ENCODE measurements at places on chromosomes 7 and 10.

GRCh38 chr7:148849393-148850098 lies 34.5 kb downstream of the EZH2 start:
- DNase-seq: no peak

GRCh38 chr7:55508221-55509011 lies 63.9 kb downstream of the VOPP1 start:
- no peak for DNase-seq

DNA sequence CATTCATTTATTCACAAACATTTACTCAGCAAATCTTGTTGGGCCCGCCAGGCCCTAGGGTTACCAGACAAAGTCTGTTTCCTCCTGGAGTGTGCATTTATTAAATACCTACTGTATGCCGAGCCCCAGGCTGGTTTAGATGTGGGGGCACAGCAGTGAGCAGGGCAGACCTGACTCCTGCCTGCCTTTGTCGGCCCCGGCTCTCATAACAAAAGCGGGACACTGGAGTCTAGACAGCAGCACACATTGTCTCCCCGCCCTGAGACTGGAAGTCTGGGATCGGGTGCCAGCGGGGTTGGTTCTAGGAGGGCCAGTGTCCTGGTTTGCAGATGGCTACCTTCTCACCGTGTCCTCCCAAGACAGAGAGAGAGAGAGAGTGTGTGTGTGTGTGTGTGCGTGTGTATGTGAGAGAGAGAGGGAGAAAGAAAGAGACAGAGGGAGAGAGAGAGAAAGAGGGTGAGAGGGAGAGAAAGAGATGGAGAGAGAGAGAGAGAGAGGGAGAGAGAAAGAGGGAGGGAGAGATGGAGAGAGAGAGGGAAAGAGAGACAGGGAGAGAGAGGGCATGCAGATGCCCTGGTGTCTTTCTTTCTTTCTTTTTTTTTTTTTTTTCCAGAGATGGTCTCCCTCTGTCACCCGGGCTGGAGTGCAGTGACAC lies 25.9 kb downstream of the ELFN1 start:
- no peak for DNase-seq

DNA sequence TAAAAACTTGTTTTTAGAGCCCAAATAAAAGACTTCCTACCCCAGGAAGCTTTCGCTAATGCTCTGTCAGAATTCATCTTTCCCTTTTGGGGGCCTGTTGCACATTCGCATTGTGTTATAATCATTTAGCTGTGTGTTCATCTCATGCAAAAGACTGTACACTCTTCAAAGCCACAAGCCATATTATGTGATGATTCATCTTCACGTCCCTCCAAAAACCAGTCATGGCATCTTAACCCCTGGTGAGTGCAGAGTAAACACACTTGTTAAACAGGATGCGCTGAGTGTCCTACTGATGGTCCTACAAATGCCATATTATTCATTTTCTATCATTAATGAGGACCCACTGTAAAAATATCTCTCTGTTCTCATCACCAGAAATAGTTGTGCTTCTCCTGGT lies 235.4 kb downstream of the KIAA1217 start:
- peak; percentile 72 for DNase-seq

- DNase-seq: no peak
These were observed 191.1 kb upstream of the PLXNA4 start for GRCh38 chr7:132767378-132767777.

DNA sequence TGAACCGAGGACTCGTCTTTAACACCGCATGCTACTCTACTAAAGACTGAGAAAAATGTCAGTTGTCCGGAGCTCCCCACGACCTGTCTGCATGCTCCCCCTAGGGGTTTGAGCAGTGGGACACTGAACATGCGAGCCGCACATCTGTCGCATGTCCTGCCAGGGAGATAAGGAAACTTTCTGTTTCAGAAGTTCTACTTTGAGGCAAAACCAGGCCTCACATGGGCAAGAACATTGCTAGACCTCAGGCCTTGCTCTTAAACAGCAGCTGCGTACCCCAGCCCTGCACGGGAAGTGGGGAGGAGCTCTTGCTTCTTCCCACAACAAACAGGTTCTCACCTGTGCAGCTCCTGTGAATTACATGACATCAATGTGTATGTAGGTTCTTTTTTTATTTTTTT lies 30.3 kb upstream of the HERPUD2 start:
- no peak for DNase-seq

DNA sequence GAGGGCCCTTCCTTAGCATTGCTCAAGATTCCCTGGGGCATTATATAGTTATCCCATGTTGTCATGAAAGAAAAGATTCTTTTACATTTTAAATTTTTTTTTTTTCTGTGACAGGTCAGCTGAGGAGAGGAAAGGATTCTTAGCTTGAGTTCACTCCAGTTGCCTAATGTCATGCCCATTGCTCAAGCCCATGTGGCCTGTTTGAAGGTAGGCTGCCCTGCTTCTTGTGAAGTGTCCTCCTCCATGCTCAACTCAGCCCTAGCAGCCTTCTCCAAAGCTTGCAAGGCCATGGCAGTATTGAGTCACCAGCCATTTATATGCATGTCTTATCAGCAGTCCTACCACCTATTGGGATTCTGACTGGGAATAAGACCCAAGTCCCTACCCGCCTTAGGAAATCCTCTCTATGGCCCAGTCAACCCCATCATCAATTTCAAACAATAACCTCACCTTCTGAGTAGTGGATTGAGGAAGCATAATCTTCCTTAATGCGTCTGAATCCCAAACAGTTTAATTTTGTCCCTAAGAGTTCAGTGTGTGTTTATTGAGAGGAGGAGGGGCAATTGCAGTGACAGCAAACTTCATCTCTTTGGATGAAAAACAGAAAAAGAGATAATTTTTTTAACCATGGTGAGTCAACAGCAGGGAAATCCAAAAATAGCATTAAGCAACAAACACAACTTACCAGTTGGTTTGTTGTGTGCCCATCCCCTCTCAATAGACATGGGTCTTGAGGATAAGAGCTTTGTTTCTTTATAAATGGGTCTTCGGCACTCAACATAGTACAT lies 38.6 kb upstream of the WASL start:
- DNase-seq: no peak

DNA sequence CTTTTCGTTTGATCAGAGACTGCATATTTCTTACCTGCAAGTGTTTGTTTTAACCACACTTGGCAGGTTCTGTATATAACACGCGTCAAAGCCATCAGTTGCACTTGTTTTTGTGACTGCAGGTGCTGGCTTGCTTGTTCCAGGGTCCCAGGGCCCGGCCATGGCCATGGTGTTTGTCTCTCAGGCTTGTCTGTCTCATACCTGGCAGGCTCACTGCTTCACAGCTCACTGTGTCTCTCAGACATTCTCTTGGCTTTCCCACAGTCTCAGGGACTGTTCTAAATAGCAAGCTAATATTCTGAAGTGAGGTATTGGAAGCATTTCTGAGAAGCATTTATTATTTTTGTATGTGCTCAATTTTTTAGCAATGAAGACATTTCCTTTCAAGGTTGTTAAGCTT lies 46.9 kb downstream of the GPR141 start:
- DNase-seq: no peak

DNA sequence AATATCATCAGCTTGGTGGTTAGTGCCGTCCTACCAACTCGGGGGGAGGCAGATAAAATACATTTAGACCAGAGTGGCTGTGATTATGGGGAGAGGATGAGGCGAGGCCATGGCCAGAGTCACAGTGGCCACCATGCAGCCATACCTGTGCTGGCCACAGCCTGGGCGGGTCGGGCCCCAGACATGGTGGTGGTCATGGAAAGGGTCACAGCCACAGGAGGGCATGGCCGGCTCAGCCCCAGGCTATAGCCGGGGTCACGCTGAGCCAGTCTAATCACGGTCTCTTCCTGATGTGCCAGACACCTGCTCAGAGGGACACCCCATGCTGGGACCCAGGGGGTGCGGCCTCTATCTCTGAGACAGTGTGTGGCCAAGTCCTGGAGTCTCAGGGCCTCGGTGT lies 10.2 kb downstream of the ADGRA1 start:
- no peak for DNase-seq

GRCh38 chr10:109149666-109150350 lies 773.5 kb downstream of the XPNPEP1 start:
- DNase-seq: no peak

DNA sequence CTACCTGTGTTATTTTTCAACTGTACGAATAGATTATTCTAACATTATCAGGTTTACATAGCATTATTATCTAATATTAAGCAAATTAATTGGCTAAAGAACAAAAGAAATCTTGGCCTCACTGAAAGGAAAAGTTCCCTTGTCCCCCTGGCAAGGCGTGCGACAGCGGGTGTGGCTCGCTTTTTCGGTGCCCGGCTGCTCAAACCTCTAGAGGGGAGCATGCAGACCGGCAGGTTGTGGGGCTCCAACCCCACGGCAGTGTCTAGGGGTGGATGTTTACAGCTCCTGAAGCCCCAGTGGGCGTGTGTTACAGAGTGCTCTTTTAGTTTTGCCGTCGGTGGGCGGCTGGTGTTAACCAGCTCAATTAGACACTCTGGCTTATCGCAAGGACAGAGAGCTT lies 456.4 kb downstream of the TNS3 start:
- no peak for DNase-seq

DNA sequence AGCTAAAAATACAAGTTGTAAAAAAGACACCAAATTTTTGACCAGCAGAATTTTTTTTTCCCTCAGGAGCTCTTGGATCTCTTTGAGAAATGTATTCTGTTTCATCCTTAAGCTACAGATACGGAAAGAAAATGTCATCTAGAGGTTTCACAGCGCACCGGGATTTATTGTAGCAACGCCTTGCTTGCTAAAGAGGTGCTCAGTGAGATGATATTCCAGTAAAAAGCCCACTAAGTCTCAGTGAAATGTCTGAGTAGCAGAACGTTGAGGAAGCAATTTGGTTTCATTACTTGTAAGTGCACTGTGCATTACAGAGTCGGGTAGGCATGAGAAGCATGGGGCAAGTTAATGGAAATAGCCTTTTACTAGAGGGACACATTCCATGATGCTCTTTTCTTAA lies 62.5 kb downstream of the GLRX3 start:
- DNase-seq: no peak

GRCh38 chr7:126210707-126211106 lies 1042.0 kb downstream of the GRM8 start:
- no peak for DNase-seq

DNA sequence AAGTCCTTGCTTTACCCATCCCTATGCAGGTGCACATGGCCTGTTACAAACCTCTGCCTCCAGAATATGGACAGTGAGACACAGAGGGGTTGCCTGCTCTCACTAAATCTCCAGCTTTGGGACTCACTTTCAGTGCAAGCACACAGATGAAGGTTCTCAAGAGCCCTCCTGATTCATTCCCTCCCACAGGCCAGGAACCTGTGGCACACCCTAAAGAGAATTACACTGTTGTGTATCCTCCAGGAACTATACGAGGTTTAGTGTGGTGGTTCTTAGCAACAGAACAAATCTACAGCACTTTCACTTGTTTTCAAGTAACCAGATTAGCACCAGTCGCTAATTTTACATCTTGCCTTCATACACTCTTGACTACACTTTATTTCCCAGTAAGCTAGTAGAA lies 192.3 kb downstream of the PLXNA4 start:
- no peak for DNase-seq

- peak; percentile 84 for DNase-seq
These were observed at the start of gene PALS2 for GRCh38 chr7:24572997-24573553. PALS2 (plus strand) TSS chr7:24573452; CDS start chr7:24623668, 50,216 bp downstream.

DNA sequence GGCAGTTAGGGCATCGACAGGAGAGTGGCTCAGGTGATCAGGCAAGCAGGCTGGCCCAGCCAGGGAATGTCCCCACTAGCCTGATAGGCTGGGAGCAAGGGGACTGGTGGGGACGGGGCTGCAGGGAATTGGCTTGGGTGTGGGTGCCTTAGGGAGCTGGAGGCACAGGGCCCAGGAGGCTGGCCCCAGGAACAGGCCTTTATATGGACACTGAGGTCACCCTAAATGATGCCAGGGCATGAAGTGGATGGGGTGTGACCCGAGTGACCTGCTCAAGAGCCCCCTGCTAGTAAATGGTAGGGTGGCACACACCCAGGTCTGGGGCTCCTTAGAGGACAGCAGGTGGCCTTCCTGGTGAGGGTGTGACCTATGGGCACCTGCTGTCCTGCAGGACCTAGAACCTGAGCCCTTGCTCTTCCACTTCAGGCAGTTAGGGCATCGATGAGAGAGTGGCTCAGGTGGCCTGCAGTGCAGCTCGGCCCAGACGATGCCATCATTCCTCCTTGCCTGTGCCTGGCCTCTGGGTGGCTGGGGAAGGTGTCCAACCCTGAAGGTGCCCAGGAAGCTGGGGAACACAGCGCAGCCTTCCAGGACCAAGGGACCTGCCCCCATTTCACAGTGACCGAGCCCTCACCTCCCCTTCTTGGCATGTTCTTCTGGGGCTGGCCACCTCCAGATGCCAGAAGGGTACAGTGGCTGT lies 51.7 kb upstream of the LEP start:
- no peak for DNase-seq

DNA sequence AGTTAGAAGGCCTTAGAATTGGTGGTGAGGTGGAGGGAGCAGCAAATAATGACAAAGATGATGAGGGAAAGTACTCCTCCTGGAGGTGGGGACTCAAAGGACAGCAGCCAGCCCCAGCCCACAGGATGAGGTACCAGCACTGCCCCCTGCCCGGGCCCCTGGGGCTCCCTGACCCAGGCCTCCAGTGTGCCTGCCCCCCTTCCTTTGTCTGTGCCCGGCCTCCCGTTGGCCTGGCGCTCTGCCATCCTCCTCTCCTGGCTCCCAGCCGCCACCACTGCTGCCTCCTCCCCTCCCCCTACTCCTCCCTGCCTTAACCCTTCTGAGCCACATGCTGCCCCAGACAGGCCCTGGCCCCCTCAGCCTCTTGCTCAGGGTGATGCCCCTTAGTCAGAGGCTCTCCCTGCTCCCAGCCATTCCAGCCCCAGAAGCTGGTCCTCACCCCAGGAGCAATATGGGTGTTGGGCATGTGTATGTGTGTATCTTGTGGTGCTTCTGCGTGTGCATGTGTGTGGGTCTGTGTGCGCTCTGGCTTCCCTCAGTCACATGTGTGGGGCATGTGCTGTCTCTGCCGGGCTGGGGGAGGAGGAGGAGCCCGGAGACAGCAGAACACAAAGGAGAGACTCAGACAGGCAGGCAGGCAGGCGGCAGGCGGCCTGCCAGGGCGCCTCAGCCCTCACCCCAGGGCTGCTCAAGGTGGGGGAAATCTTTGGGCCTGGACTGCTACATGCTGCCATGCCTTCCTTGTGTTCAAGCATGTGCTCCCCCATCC lies 2.6 kb downstream of the LDB1 start:
- DNase-seq: peak; percentile 59
